ENCODE measurements at places on chromosomes 1 and 21. TPM values are rescaled to one million over a fixed set of nuclear protein-coding genes. Genes with fewer than 3 reads are reported as not detected.

Gene PKP1
- polyA plus RNA-seq = 0.40 TPM

Gene ACTN2
- 0.55 TPM for polyA plus RNA-seq

Gene SPRR4
- not detected for polyA plus RNA-seq

Gene RBP7
- 22.1 TPM for polyA plus RNA-seq

Gene ELAPOR1
- polyA plus RNA-seq = 0.74 TPM

Gene IKBKE
- polyA plus RNA-seq = 4.8 TPM

Data from left renal pelvis (tissue), 4 donors.